ENCODE measurements at places on chromosomes 6 and 20.

DNA sequence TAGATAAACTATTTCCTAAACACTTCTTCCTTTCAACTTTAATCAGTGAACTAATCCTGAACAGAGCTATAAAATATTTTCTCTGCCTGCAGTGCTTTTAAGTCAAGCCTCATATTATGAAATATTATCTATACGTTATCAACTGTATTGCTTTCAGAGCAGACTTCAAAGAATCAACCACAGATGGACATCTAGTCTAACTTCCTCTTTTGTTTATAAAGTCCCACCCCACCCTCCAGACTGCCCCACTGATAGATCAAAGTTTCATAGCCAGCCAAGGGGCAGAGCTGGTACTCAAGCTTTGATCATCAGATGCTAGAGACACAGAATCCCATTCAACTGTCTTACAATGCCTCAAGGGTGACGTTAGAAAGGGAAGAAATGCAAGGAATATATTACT, 308.3 kb downstream of the LAMA2 start:
- DNase-seq = no peak

- no peak for DNase-seq
These were observed 10.8 kb downstream of the DDX27 start for GRCh38 chr20:49230021-49230420.

DNA sequence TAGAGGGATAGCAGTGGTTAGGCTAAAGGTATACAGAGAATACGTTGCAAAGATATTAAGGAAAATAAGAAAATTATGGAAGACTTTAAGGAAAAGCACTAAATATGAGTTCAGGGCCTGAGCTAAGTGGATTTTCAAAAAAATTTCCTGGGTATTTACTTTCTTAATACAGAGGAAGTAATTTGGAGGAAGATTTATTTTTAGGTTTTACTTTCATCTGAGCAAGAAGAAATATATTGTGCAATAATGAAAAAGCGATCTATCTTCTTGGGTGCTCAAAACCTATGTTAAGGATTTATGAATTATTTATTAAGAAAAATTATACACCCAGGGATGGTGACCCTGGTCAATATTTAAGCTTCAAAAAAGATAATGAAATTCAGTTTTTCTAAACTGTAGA, 224.7 kb downstream of the PLCB1 start:
- no peak for DNase-seq

DNA sequence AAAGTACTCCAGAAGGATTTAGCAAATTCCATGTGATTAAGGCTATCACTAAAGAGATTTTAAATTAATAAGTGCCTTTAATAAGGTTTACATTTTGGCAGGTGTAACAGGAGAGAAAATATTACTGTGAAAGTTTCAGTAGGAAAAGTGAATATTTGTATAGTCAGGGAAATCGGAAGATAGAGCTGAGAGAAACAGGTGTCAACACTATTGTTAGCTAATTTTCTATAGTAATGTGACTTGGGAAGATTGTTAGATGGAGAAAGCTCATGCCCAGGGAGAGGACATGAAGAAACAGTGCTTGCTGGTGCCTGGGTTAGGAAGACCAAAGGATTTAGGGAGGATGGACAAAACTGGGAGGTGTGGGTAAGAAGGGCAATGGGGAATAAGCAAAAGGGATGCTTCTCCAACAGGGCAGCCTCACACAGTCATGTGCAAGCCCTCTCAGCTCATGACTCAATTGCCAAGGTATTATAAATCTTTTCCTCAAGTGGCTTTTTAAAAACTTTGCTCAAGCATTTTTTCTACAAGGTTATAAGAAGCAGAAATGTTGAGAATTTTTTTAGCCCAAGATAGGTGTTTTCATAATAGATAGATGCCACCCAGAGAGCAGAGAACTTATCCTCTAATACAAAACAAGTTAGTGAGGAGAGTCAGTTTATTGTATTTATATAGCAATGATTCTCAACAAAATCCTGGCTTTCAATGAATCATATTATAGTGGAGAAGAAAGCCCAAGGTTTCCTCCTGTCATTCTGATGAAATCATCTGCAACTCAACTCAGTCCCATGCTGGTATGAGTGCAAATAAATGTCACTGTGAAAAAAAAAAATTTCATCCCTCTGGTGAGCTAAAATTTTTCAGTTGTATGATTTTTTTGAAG, 325.2 kb upstream of the NT5E start:
- DNase-seq = no peak

DNA sequence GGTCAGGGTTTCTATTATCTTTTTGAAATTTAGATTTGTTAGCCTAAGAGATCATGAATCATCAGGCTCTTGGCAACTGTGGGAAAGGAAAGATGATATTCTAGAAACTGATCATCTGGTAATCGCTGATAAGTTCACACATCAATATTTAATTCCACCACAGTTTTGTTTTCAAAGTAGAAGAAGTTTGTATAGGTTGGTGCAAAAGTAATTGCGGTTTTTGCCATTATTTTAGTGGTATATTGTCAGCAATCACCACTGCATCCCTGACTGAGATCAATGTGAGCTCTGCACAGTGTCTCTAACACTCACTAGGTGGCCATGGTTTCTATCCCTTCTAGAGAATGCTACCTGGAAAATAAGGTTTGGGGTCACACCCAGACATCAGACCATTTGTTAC, 17.0 kb upstream of the PXDC1 start:
- DNase-seq = no peak

DNA sequence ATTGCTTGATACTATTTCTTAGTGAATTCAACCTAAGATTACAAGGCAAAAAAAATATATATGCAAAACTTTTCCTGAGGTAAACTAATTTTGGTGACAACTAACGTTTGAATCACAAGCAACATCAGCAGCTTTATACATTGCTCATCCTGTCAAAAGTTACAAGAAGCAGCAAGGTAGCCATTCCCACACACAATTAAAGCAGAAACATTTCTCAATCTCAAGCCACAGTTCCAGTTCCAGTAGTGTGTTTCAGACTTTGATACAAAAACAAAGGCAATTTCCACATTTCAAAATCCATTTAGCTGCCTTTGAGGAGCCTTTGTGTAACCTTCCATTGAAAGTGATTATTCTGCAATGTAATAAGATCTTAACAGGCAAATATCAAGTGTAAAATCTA, 191.0 kb downstream of the WDR27 start:
- DNase-seq = no peak

GRCh38 chr6:12636336-12636735, 80.2 kb upstream of the PHACTR1 start:
- DNase-seq = no peak

DNA sequence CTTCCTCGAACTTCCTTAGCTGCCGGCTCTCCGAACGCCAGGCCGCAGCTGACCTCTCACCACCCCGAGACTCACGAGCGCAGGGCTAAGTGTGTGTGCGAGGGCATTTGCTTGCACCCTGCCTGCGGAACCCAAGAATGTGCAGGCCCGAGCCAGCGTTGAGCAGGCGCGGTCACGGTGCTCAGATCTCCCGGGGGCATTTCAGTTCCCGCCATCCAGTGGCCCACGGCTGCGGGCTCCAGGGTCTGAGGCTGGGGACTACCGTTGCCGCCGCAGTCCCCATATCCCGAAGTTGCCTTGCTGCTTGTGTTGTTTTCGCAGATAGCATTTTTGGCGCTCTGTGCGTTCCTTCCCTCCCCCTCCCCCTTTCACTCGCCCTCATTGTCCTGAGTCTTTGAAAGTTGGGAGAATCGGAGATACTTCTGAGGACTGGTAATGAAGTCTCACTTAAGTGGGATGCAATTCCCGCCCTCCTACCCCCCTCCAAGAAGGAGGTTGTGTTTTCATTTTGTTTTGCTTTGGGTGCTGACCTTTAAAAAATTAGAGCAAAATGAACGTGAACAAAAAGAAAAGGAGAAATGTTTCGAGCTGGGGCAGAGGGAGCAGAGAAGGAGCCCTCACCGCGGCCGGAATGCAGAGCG, 1.7 kb downstream of the NR2E1 start:
- DNase-seq = no peak
